Fibroblast of lung (primary cell): ENCODE measurements at places on chromosomes 2 and 18. TPM values are rescaled to one million over a fixed set of nuclear protein-coding genes. Genes with fewer than 3 reads are reported as not detected.

C2orf78 gene
- total RNA-seq = not detected in 2 replicates

VWA3B gene
- total RNA-seq = 0.17 and 0.26 TPM in 2 replicates

NEU4 gene
- under 0.01 TPM in 1 of 2 replicates, not detected in the other for total RNA-seq

- no peak overlapping the region for H3K4me3 ChIP-seq
- peak; percentile 39 for DNase-seq
- H3K27ac ChIP-seq = no peak overlapping the region
- no peaks in the 10 kb centered on the region for H3K4me1 ChIP-seq
- H3K27me3 ChIP-seq = no peaks in the 10 kb centered on the region
Measured at GRCh38 chr18:14189858-14190257, 57.6 kb upstream of the ZNF519 start.

DNA sequence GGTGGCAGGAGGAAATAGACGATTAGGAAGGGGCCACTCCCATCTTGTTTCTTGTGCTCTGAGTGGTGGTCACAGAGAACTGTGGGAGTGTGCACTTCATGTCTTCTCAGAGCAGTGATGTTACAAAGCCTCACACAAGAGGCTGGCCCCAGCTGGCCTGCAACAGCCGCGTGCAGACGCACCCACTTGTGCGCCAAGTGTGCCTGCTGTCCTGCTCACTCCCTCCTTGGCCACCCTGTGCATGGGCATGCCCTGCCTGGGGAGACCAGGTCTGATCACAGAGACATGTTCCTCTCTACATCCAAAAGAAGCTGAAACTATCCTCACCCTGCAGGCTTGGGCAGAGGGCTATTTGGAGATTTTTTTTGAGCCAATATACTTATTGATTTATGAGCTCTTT is 108.4 kb downstream of the MRO start:
- no peaks in the 10 kb centered on the region for H3K36me3 ChIP-seq
- DNase-seq = no peak
- H3K4me1 ChIP-seq = no peaks in the 10 kb centered on the region
- H3K4me3 ChIP-seq = no peak overlapping the region
- H3K27ac ChIP-seq = no peak overlapping the region
- H3K27me3 ChIP-seq = no peaks in the 10 kb centered on the region

GRCh38 chr18:5518179-5518770 is 25.5 kb downstream of the EPB41L3 start:
- peak; percentile 5 for DNase-seq
- no peaks in the 10 kb centered on the region for H3K4me1 ChIP-seq
- no peaks in the 10 kb centered on the region for H3K27me3 ChIP-seq
- H3K36me3 ChIP-seq = no peaks in the 10 kb centered on the region
- H3K4me3 ChIP-seq = no peak overlapping the region

DNA sequence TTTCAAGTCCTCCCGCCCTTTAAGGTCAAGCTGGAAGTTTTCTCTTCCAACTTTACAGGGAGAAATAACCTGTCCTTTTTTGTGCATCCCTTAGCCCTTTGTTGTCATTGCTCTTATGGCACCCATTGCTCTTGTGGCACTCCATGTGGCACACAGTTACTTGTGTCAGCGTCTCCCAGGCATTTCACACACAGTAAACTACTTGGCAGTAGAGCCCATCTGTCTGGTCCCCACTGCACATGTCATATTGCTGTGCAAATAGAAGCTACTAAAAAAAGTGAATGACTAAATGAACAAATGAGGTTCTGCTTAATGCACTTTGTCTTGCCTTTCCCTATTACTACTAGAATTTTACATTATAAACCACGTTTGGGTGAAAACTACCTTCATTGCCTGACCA is 149.3 kb downstream of the EML6 start:
- H3K27ac ChIP-seq = no peak overlapping the region
- H3K4me3 ChIP-seq = no peak overlapping the region
- H3K4me1 ChIP-seq = no peaks in the 10 kb centered on the region
- no peak for DNase-seq
- no peaks in the 10 kb centered on the region for H3K27me3 ChIP-seq
